ENCODE measurements at places on chromosomes 12 and 14.
A peak's percentile ranks its signal among the peaks of the same experiment; 100 is the strongest.

DNA sequence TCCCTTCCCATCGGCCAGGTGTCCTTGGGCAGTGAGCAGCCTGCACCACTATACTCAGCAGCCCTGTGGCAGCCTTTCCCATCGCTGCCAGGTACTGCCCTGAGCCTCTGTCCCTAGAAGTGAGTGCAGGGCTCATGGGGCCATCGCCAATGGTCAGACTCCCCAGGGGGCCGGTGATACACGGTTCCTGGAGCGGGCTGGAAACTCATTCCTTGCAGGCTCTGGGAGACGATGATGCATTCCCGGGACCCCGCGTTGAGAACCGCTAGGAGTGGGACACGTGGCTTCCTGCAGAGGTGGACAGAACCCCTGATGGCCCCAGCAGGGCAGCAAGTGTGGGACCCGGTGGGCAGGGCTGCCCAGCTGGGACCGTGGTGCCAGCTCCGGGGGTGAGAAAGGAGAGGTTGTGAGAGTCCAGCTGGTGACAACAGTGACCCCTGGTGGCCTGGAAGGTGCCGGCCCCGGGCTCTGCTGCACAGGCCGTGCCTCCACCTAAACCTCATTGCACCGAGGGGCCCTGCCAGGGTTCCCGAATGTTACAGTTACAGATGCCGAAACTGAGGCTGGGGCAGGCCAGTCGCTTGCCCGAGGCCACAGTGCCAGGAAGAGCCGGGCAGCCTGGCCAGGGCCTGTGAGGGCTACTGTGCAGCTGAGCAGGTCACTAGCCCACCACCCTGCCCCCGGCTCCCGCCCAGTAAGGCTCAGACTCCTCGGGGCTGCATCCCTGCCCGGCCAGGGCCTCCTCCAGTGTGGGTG lies 33.8 kb downstream of the FBRSL1 start:
- DNase-seq = peak; percentile 92

GRCh38 chr12:26878661-26879119 lies 45.7 kb upstream of the ITPR2 start:
- DNase-seq = peak; percentile 93

DNA sequence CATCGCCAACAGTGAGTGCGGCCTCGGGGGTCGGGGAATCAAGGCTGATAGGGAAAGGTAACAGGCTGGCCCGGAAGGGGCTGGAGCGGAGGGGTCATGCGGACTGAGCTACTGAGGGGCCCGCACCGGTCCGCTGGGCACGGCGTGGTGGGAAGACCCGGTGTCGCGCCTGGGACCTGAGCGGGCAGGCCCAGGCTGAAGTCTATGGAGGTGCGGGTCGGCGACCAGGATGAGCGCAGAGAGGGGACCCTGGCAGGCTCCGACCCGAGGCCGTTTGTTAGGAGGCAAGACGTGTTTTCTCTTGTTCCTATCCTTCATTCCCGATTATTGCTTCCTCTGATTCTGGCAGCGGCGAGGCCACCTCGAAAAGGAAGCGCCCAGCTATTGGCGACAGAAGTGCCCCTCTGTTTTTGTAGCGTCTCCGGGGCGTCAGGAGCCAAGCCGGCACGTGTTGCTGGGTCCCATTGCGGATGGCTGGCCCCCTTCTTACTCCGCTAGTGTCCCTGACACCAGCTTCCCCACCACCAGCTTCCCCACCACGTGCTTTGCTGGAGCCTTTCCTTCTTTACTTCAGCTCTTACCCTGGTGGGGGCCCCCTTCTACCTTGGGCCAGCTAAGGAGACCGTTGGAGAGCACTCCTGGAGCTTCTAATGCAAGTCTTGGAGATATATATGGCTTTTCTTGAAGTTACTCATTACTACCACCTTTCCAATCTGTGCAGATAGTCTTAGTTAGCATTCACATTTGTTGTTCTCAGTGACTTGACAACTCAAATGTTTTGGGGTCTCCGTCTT lies 653 bp downstream of the PA2G4 start:
- DNase-seq = no peak

DNA sequence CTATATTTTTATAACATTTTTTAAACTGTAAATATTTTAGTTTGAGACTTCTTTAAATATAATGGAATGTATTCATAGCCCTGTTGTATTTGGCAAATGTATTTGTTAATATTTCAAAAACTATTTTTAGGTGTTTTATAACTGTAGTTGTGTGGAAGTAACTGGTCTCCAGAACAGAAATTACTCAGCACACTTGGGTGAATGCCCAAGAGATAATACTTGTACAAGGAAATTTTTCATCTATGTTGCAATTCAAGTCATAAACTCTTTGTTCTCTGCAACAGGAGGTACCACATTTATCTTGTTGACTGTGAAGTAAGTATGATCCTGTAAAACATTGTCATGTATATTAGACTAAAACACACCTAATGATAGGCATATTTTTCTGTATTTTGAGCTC lies 72.8 kb downstream of the SLCO1B3 start:
- no peak for DNase-seq

DNA sequence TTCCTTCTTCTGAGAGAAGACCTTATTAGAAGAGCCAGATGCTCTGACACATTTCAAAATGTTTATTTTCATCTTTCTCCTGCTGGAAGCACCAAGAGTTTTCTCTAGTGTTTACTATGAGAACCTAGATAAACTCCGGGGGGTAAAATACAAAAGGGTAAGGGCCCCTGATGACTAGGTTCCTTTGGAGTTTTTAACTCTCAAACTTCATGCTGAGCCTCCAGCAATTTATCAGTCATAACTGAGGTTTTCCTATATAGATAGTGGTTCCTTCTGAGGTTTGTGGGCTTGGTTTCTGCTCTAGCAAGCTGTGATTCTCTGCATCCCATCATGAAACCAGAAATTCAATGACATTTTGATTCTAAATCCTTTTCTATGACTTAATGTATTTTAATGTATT lies 210.9 kb downstream of the LRFN5 start:
- DNase-seq = no peak

DNA sequence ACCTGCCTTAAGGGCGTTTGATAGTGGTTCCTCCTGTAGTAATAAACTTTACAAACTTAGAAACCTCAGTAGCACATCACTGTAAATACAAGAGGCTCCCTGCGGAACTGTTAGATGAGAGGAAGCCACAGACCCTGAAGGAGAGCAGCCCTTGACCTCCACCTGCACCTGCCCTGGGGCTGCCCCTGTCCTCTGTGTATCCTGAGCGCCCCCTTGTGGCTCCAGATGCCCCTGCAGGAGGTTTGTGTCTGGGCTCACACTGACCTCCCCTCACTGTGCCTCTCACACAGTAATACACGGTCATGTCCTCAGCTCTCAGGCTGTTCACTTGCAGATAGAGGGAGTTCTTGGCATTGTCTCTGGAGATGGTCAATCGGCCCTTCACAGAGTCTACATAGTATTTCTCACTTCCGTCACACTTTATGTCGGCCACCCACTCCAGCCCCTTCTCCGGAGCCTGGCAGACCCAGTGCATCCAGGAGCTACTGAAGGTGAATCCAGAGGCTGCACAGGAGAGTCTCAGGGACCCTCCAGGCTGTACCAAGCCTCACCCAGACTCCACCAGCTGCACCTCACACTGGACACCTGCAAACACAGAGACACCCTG lies 1059.8 kb downstream of the TMEM121 start:
- no peak for DNase-seq

DNA sequence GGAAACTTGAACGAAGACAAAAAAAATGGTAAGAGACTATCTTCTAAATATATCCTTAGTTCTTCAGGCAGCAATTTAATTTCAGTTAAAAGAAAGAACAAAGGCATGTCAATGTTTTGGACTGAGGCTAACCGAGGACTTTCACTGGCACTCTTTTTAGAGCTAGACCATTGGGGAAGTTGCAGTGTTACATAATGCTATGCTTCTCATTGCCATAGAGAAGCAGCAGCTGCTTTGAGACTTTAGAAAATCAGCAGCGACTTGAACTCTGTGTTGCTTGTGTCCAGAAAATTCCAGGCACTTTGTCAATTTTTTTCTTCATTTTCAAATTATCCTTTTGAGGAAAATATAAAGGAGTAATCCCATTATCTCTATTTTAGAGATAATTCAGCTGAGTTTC lies 964.2 kb downstream of the NRXN3 start:
- no peak for DNase-seq

- DNase-seq = no peak
Measured at GRCh38 chr12:80895240-80895639, 42.5 kb downstream of the LIN7A start.

- DNase-seq = no peak
Measured at GRCh38 chr14:88009486-88009885, 4.6 kb downstream of the GPR65 start.

DNA sequence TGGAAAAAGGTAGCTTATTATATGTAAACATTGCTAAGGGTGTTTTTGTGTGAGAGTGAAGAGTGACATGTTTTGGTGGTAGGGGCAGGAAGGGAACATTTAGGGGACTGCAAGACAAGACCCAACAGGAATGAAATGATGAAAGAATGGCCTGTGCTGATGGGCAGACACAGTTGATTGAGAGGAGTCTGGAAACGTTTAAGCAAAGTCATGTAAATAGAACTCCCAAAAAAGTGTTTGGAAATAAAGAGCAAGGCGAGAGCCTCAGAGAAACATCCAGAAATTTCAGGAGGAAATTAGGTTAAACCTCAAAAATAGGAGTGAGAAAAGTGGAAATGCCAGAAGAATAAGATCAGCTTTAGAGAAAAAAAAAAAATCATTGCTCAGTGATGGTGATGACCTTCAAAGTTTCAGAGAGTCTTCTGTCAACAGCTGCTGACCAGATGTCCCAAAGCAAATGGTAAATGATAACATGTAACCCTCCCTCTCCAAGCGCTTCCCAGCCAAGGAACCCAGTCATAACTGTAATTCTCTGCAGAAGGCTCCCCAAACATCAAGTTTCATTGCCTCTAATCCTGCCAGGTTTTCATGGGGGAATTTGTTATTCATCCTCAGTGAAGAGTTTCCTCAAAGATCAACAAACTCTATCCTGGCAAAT lies 223.2 kb upstream of the FAR2 start:
- DNase-seq = no peak

- DNase-seq = no peak
Measured at GRCh38 chr12:77152623-77153193, 87.3 kb upstream of the E2F7 start.

DNA sequence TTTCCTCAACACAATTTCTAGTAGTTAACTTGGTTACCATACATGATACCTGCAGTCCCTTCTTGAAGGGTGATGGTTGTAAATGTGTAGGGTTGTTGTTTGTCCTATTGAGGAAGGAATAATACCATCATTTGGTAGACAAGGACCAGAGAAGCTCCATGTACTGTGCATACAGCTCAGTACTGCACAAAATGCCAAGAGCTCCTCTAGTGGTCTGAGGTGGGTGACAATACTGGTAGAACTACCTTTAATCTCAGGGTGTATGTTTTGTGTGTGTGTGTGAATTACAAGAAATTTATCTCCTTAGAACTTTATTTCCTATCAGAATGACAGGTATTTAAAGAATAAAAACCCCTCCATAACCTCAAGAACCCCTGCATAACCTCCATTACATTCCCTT lies 575.3 kb downstream of the TMTC2 start:
- DNase-seq = no peak

- DNase-seq = no peak
Measured at GRCh38 chr14:61950340-61950739, 188.1 kb downstream of the SNAPC1 start.

DNA sequence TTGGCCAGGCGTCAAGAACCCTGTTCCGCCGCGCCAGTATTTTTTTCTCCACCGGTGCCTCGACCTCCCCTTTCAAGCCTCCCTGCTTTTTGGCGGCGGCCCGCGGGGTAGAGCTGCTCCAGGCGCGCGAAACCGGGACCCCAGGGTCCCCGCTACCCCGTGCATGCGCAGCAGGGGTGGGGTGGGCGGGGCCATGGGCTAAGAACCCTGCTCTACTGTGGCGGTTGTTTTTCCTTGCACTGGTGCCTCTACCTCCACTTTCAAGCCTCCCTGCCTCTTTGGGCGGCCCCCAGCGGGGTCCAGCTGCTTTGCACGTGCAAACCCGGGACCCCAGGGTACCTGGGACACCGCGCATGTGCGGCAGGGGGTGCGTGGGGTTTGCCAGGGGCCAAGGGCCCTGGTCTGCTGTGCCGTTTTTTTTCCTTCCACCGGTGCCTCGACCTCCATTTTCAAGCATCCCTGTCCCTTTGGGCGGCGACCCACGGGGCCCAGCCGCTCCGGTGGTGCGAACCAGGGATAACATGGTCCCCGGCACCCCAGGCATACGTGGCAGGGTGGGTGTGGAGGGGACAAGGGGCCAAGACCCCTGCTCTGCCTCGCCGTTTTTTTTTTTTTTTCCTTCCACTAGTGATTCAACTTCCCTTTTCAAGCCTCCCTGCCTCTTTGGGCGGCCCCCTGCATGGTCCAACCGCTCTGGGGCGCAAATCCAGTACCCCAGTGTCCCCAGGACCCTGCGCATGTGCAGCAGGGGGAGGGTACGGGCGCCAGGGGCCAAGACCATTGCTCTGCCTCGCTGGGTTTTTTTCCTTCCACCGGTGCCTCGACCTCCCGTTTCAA lies 326.8 kb downstream of the ALG10 start:
- no peak for DNase-seq

- DNase-seq = no peak
Measured at GRCh38 chr14:36452860-36453259, 67.2 kb downstream of the NKX2-1 start.

GRCh38 chr12:6540181-6540877 lies 6.0 kb downstream of the GAPDH start:
- DNase-seq = peak; percentile 93

GRCh38 chr12:65699251-65699650 lies 125.0 kb upstream of the HMGA2 start:
- no peak for DNase-seq

DNA sequence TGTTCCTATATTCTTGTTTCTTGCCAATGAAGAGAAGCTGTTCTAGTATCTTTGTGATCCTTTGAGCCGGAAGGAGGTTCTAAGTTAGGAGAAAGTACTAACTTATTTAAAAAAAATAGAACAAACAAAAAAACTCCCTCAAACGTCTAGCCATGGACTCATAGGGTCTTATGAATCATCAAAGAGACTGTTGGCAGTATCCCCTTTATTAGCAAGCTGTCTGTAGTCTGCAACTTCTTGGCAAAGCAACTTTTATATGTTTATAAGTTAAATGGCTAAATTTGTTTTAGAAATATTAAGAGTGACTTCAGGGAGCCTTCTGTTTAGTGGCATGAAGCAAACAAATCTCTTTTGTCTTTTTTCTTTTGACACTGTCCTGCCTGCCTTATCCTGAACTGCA lies 291.9 kb downstream of the FUT8 start:
- DNase-seq = no peak

- no peak for DNase-seq
Measured at GRCh38 chr12:8018666-8019581, 13.6 kb upstream of the FOXJ2 start.

DNA sequence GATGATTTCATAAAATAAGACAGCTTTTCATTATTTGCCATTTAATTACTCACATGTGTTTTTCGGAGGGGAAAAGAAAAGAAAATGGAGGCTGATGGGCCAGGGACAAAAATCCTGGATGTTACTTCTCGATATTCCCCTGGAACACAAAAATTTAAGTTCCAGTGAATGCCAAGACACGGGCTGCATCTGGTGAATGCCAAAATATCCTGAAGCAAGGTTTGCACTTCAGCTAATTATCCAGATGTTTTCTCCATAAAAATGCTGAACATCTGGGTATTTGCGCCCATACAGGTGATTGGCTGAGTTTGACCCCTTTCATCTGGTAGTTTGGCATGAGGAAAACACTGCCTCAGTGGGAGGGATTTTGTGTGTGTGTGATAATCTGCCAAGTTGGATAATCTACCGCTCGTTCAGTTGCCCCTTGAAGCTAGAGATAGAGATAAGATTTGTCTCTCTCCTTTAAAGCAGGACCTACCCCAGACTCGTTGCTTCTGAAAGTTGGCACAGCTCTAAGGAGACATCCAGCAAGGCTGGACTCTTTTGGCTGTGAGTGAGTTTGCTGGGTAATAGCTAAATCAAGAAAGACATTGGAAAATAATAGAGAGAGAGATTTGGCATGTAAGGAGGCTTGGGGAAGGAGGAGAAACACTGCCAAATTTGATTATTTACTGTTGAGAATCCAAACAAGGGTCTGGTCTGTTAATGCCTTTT lies 390.0 kb downstream of the EGLN3 start:
- DNase-seq = no peak
